NCI-H2081 (cell line): ENCODE measurements at places on chromosomes 2 and 18.

DNA sequence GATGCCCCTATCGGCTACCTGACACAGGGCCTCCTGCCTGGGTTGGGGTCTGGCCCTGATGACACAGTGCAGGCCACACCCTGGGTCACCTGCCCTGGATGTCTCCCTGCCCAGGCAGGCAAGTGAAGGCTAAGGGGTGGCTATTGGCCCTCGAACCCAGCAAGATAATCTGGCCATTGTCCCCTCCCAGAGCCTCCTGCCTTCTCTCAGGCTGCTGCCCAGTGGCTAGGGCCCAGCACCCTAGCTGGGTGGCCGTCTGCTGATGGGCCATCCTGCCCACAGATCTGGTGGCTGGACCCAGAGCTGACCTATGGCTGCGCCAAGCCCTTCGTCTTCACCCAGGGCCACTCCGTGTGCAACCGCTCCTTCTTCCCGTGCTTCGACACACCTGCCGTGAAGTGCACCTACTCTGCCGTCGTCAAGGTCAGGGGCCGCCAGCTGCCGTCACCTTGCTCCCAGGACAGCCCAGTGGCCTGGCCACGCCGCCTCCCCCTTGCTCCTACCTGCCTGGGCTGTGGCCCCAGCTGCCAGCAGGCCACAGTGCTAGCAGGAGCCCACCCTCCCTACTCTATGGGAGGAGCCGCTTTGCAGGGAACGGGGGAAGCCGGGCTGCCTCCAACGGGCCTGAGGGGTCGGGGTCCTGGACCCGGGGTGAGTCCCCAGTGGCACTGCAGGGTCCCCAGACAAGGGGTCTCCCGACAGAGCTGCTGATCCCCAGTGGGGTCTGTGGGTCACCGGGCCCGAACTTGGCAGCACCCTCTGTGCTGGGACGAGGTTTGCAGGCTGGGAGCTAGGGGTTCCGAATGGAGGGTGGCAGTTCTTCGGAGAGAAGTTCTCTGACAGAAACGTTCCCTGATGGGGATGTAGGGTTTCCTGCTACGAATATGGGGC is 4.1 kb downstream of the RNPEPL1 start:
- no peak for DNase-seq

- peak; percentile 88 for DNase-seq
Measured at GRCh38 chr2:168180914-168181313, 66.5 kb downstream of the STK39 start.

DNA sequence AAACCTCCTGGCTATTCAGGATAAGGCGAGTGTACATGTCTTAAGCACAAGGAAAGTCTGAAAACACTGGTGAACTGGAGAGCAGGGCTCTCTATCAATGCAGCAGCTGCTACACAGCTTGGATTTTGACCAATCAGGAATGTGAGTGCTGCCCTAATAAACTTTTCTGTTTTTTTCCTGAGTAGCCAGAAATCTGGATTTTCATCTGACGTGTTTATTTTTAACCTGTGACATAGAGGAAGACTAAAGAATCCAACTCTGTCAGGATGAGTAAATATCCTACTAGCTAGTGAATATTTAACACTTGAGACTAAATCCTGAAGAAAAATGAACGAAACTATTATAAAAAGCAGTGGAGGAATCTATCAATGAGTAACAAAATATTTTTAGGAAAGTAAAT is 1638.9 kb downstream of the LRP1B start:
- no peak for DNase-seq

DNA sequence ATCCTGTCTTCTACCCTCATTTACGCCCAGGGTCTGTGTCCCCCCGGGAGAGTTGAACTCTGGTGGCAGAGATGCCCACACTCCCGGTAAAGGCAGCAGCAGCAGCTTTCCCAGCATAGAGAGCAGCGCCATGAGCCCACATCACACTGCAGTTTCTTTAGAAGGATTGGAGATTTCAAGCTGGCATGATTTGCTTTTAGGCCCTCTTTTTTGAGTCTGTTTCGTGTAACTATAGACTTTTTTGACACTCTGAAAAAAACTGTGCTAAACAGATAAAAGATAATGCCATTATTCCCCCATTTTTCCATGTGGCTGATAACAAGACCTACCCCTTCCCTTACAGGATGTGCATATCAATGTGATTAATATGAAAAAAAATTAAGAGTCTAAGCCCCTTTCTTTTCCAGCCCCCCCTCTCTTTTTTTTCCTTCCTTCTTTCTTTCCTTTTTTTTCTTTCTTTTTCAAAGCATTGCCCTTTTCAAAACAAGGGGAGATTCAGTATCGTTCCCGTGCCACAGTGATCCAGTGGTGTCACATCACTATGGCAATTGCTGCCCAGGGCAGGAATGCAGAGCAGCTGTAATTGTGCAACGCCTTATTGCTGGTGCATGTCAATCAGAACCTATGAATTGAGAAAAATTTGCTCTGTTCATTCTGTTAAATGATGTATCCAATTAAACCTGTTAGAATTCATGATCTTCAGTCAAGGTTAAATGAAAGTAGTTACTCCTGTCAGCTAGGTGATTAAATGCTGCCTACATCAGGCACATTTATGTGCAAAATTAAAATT is 104.5 kb downstream of the CDCA7 start:
- no peak for DNase-seq

DNA sequence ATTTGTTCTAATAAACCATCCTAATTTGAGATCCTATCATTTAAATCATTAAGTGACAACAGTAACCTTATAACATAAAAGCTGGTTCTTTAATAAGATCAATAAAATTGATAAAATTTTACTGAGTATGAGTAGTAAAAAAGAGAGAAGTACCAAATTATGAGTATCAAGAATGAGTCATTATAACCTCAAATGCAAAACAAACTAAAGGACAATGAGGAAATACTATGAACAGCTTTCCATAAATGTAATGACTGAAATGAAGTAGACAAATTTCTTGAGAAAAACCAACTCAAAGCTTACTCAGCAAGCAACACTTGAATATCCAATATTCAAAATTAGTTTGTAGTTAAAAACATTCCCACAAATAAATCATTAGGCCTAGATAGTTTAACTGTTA is 433.0 kb downstream of the ZEB2 start:
- DNase-seq, result no peak

GRCh38 chr18:46072376-46072867 is 362 bp upstream of the PSTPIP2 start:
- no peak for DNase-seq

DNA sequence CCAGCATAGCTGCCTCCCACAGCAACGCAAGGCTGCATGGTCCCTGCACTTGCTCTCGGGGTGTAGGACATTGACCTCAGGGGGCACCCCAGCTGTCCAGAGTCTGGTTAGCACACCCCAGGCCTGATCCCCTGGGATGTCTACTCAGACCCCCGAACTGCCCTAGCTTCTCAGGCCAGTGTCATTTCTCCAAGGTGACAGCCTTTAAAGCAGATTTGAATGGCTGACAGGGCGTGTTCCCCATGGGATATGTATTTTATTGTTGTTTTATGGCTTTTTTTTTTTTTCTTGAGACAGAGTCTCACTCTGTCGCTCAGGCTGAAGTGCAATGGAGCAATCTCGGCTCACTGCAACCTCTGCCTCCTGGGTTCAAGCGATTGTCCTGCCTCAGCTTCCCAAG is 40.8 kb upstream of the PTMA start:
- DNase-seq, result no peak

DNA sequence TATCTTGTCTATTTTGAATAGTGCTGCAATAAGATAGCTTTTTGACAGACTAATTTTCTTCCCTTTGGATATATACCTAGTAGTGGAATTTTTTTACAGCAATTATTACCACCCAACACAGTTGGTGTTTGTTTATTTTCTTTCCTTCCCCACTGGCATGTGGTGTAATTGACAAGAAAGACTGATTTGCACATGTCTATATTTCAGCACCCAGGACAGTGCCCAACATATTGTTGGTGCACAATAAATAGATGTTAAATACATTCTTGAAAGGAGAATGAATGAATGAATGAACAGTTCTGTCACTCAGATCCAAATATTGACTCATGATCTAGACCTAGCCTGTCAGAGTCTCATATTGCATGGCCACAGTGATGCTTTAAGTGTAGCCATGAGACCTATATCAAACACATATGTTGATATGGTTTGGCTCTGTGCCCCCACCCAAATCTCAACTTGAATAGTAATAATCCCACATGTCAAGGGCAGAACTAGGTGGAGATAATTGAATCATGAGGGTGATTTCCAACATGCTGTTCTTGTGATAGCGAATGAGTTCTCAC is 538.2 kb downstream of the NYAP2 start:
- DNase-seq, result no peak

- no peak for DNase-seq
Measured at GRCh38 chr18:12092398-12093229, 1.0 kb upstream of the ANKRD62 start.

GRCh38 chr2:134718817-134719814 is at the start of gene TMEM163:
TSS of gene TMEM163 (minus strand) at chr2:134719000.
- DNase-seq, result peak; percentile 63

GRCh38 chr2:17543848-17544247 is 3.4 kb downstream of the VSNL1 start:
- no peak for DNase-seq

- no peak for DNase-seq
Measured at GRCh38 chr2:74498500-74499266, 720 bp downstream of the LBX2 start.

GRCh38 chr2:100938031-100939026 is 63.8 kb upstream of the RPL31 start:
- no peak for DNase-seq

DNA sequence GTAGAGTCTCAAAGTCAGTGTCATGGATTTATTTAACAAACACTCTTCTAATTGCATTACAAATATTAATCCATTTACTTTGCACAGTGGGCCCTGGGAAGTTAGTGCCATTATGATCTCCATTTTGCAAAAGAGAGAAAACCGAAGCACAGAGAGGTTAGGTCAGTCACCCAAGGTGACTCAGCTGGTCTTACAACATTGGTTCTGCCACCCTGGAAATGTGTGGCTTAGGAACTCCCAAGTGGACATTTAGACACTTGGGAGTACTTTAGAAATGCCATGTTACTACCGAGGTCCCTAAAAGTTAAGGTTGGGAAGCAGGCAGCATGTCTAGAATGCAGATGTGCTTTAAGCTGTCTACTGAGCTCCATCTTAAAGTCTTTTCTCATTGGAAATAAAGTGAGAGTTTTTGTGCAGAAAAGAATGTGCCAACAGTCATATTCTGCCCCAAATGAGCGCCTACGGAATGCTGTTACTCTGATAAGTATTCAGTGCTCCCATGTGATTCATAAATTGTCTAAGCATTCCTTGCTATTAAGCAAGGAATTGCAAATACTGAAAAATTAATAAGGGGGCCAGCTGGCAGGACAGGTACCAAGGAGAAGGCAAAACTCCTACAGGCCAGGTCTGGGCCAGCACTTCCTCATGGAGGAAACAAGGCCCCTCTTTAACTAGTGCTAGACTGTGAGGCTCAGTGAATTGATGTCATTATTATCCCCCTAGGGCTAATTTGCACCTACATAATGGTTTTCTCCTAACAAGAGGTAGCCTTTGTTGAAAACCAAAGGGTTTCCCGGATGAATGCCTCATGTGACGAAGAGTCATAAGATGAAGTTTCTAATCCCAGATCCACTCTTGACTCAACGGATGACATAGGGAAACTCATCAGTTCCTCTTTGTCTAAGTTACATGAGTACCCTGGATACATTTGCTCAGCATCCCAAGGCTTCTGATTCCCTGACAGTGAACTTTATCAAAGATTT is 16.3 kb downstream of the NRP2 start:
- no peak for DNase-seq

DNA sequence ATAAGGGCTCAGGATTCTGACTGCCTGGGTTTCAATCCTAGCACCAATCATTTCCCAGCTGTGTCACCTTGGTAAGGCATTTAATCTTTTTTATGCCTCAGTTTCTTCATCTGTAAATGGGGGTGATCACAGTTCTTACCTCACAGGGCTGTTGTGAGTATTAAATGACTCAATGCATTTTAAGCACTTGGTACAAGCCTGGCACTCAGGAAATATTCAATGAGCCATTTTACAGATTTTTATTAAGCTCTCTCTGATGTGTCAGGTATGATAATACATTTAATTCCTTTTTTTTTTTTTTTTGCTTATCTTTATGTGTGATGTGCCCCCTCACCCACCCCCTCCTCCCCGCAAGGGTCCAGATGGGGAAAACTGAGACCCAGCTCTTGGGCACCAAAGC is 12.0 kb downstream of the SPEG start:
- DNase-seq, result no peak

DNA sequence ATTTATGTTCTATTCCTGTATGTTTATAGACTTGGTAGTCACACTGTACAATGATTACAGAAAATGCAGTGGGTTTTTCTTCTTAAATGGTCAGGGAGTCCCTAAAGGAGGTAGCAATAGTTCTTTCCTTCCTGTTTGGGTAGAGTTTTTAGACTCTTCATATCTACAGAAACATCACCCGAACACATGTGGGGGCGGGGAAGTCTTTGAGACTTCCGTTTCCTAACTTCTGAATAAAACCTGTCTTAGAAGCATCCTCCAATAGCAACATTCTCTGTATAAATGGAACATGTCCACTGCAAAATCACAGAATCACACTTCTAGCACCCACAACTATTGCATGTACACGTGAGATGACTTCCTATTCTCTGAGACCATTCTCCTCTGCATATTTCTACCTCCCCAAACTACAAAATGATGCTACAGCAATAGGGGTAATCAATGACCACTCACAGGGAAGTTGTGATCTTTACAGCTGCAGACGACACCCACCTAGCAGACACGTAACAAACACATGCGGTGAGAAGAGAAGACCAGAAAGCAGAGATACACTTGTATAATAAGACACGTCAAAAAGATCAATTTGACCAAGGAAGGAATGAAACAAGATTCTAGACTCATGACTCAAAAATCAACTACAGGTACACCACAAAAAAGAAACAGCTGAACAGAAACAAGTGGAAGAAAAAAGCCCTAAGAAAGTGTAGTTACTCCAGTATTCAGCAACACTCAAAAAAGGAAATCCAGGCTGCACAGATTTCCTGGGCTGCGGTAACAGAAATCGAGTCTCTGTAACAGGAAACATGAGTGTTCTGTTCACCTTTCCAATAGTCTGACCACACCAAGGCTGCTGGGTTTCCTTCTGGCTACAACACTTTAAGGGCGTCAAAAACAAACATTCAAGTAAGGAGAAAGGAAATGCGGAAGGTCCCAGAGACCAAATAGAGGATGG is 120.4 kb downstream of the ZNF516 start:
- DNase-seq, result no peak

- DNase-seq, result no peak
Measured at GRCh38 chr2:239767021-239767905, 257.9 kb downstream of the NDUFA10 start.

GRCh38 chr2:231515603-231516002 is 14.6 kb downstream of the NMUR1 start:
- DNase-seq, result no peak

GRCh38 chr2:7510353-7510752 is 593.1 kb downstream of the RNF144A start:
- DNase-seq, result peak; percentile 22

DNA sequence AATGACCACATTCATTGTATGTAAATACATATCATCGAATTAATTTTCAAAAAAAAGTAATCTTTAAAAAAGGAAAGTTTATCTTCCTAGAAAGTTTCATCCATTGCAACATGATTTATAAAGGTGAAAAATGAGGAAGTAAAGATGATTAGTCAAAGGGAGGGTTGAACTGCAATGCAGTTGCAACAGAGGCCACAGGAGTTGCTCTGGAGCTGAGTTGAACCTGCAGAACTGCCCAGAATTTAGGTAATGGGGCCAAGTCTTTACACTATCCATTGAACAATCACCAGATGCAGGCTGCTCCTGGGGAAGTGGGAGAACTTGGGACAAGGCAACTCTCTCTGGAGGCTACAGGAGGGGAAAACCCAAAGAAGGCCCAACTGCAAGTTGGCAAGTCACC is 390.7 kb downstream of the METTL4 start:
- DNase-seq, result no peak

GRCh38 chr2:155442088-155442487 is 743.6 kb downstream of the KCNJ3 start:
- no peak for DNase-seq

- no peak for DNase-seq
Measured at GRCh38 chr2:223048519-223048918, 3.5 kb upstream of the KCNE4 start.
